ENCODE measurements at places on chromosomes 7 and 10.

DNA sequence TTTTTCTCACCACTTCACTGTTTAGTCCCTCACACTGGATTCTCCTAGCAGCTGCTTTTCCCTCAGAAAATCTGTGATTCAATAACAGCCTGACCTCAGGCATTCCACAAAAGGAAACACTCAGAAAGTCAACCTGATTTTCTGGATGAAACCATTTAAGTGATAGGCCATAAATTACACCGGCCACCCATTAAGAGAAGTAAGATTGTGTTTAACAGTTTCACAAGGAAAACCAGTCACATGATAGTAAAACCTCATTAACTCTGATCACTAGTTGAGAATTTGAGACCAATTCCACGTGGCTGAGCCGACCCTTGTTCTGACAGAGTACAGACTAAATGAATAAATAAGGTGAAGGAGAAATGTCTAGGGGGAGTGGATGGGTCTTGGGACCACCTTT is 7.7 kb downstream of the GRM8 start:
- no peak for DNase-seq

GRCh38 chr7:104230606-104231005 is 22.8 kb upstream of the ORC5 start:
- no peak for DNase-seq

DNA sequence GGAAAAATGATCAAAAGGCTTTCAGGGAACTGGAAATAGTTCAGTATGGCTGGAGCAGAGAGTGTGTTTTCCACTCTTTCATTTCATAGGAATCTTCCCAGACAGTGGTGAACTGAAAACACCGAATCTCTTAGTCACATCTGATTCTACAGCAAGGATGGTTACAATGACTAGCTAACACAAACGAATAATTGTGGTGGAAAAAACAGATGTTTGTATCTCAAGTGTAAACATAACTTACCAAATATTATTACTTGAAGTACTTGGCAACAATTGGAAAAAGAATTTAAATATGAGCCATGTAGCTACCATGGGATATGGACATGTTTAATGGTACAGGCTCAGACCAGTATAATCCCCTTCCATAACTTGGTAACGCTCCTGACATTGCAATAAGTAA is 21.1 kb upstream of the BPGM start:
- DNase-seq = no peak

- DNase-seq = no peak
These were observed 30.5 kb downstream of the SLC18A2 start for GRCh38 chr10:117271427-117271826.

- peak; percentile 73 for DNase-seq
These were observed 6.8 kb upstream of the LAT2 start for GRCh38 chr7:74202841-74203556.

- DNase-seq = no peak
These were observed 61.7 kb upstream of the RAB11FIP2 start for GRCh38 chr10:118108194-118109026.

DNA sequence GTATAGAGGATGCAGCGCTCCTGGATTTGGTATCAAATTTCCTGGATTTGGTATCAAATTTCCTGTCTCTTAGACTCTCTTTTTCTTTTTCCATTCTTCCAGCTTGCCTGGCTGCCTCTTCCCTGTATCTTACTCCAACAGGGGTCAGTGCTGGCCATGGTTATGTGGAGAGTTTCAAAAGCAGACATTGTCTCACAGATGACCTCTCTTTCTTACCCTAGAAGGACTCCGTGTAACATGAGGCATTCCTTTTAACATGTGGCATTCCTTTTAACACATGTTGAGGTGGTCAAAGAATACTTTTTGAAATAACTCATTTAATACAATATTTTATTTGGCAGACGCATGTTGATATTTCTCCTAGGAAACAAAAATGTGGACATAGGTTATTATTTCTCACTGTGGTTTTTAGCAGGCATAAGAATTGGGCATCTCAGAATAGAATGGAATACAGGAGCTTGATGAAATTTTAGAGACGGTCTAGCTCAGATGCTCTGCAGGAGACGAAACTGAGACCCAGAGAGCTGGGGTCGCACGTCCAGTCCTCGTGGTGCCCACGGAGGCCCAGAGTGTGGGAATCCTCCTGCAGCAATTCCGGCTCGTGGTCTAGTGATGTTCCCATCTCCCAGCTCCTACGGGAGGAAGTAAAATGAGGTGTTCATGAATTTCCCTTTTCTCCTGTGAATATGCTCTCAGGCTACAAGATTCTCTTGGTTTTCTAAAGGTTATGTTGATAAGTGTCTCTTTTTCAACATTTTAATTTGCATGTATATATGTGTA is 59.6 kb upstream of the PITRM1 start:
- DNase-seq = no peak

- DNase-seq = no peak
These were observed 51.5 kb upstream of the DGKB start for GRCh38 chr7:14954035-14954434.

GRCh38 chr7:155258226-155258560 is 39.5 kb upstream of the INSIG1 start:
- DNase-seq = no peak

- DNase-seq = no peak
These were observed 25.2 kb downstream of the BAIAP2L1 start for GRCh38 chr7:98375664-98376063.

DNA sequence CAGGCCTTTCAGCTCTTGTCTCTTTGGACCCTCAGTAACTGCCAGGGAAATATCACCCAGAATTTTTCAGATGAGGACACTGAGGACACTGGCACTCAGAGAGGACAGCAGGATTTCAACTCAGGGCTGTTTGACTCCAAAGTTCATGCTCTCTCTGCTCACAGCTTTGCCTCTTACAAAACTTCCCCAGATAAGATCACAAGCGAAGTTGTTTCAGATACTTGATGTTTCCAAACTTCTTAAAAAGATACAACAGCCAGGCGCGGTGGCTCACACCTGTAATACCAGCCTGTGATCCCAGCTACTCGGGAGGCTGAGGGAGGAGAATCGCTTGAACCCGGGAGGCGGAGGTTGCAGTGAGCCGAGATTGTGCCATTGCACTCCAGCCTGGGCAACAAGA is 32.4 kb upstream of the ZRANB1 start:
- no peak for DNase-seq

DNA sequence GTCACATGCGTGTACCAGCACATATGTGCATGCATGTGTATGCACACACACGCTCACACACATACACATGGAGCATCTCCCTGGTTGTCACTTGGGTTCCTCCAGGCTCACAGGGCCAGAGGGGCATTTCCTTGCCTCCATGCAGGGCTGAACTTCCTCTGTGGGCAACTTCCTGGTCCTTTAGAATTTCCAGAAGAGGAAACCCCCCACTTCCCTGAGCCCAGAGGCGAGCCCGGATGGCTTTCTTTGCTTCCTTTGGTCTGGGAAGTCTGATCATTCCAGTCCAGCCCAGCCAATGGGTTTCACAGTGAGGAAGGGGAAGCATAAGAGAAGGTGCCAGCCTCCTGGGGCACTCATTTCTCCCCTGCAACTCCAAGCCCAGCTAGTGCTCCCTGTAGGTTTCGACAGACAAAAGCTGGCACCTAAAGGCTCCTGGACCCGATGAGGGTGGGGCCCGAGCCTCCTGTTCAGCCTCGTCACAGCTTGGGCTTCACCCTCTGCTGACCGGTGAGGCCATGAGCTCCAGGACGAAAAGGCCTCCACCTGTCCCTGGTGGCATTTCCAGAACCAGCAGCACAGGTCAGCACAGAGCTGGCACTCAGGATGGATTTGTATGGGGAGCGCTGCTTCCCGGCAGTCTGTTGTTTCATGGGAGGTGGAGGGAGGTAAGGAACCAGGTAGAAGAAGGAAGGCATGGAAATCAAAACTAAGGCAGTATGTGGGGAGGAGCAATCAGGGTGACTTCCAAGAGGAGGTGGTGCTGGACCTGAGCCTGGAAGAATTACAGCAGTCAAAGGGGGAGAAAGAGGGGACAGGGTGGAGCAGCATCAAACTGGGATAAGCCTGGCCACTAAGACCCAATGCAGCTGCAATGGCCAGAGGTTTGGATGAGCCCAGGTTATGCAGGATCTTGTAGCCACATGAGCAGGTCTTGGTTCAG is 23.7 kb downstream of the BTBD16 start:
- no peak for DNase-seq

DNA sequence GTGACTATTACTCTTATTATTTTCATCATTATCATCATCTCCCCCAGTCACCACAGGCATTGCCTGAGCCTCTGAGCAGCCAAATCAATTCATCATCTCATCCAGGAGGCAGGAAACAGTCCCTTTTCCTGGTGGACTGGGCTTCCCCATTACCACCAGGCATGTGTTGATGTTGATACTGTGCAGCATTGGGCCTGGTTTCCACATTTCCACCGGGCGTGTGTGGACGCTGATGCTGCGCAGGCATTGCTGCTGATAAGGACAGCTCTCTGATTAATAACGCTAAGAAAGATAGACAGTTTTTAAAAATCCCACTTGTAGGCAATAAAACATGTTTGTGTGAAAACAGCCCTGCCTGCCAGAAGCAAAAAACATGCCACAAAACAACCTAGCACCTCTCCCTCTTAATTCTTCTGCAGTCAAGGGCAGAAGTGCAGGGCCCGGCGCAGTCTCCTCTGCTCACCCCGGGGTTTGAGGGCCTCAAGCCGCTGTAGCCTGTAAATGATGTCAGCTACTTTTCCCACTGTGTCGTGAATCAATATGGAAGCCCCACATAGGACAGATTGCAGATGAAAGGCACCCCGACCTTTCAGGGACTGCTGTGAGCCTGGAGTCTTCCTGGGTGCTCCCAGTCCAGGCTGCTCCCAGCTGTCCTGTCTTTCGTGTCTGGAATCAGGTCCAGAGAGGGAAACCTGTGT is 216.0 kb downstream of the WDR37 start:
- DNase-seq = no peak

GRCh38 chr7:155257482-155258225 is 40.0 kb upstream of the INSIG1 start:
- no peak for DNase-seq

GRCh38 chr10:5045095-5045494 is 41.4 kb upstream of the AKR1C2 start:
- no peak for DNase-seq

- DNase-seq = no peak
These were observed 46.6 kb upstream of the PODXL start for GRCh38 chr7:131602994-131603372.

DNA sequence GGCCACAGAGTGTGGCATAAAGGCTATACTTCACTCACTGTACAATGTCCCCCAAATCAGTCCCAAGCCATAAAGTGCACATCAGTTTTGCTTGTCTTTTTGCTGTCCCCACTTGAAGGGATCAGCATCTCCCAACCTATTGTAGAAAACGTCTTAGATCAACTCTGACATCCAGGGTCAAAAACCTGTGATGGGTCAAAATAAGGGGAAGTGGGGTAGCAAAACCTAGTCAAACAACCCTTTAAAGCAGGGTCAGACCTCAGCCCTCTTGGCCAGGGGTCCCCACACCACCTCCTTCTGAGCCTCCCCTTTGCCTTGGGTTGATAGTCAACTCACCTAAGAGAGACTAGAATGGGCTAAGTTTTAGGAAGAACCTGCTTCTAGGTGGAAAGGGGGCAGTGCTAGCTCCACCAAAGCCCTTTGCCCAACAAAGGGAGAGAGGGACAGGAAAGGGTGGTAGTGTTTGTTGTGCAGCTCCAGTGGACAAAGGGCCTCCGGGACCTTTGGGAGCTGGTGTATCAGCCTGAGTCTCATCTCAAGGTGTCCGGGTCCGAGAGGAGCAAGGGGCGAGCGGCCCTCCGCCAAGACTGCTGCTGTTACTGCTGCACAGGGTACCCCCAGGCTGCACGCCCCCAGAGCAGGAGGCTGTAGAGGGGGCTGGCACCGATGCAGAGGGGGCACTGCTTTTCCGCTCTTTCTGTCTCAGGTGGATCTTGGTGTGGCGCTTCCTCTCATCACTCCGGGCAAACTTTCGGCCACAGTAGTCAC is 3.3 kb downstream of the EGR2 start:
- no peak for DNase-seq

- DNase-seq = no peak
These were observed at the start of gene PLCE1 for GRCh38 chr10:93993782-93994437. PLCE1 (plus strand) TSS chr10:93993931; CDS start chr10:94031047, 37,116 bp downstream.

GRCh38 chr10:6979371-6979770 is 399.3 kb upstream of the PRKCQ start:
- DNase-seq = no peak

DNA sequence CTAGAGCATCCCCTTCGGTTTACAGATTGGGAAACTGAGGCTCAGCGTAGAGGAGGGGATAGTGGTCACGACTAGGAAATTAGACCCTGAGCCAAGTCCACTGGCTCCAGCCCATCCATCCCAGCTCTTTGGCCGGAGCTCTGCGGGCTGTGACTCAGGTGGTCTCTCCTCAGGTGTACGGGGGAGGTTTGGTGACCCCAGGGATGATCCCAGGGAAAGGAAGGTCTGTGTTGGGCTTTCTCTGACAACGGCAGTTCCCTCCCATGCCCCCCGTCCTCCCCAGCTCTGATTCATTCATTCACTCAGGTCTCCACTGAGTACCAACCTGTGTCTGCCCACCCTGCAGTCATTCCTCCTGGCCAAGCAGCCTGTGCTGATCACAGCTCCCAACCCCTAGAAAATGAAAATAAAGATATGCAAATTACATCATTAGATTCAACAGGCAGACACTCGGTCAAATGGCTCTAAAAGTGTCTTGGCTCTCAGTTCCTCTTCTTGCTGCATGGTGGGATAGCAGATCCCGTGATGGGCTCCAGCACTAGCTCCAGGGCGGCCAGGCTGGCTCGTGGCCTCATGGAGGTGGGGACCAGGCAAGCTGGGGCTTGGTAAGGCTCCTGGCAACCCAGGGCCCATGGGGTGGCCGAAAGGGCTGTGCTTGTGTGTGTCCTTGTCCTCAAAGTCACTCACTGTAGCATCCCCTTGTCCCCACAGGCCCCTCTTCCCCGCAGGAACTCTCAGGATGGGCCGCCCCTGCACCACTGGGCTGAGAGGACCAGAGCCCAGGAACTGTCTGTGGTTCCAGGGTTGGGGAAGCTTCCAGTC is 37.8 kb downstream of the CLRN3 start:
- DNase-seq = peak; percentile 75

- DNase-seq = no peak
These were observed 4.4 kb downstream of the ZP3 start for GRCh38 chr7:76428868-76429805.

GRCh38 chr7:494259-494687 is 25.4 kb downstream of the PDGFA start:
- DNase-seq = no peak

DNA sequence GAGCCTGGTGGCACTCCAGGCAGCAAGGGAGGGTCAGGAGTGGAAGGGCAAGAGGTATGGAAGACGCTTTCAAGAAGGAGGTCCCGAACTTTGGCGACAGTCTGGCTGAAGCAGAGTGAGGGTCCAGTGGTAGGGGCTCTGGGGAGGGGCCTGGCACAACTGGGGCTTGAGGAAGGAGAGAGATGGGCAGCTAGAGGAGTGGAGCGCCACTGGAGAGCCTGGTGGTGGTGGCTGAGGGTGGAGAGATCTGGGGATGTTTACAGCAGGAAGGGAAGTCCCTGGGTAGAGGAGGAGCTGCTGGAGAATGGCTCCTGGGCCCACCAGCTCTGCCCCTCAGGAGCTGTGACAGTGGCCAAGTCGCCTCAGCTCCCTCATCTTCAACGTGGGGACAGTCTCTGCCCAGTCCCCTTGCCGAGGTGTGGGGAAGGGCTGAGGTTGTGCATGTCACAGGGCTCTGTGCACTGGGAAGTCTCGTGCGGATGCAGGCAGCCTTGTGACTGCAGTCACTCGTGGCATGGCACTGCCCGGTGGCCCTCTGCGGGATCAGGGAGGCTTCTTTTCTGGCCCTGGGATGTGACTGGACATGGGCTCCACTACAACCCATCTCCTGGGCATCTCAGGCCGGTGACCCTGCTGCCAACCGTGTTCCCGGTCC is 18.5 kb downstream of the UBTD1 start:
- DNase-seq = no peak

Measured in B cell (primary cell).